ENCODE measurements at places on chromosomes 4 and X.

DNA sequence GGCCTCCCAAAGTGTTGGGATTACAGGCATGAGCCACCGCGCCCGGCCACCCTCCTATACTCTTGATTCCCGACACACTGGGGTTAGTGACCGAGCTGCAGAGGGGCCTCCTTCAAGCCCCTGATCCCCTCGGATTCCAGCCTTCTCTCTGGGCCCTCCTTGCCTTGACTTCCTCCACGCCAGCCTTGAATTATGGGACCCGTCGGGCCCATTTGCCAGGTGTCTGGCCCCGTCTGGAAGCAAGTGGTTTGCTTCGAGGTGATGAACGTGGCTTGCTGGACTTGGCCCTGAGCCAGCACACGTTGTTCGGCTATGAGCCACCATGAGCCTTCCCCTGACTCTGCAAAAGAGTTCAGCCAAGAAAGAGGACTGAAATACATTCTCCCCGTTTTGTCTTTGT is 37.4 kb upstream of the GRPEL1 start:
- no peak for DNase-seq

DNA sequence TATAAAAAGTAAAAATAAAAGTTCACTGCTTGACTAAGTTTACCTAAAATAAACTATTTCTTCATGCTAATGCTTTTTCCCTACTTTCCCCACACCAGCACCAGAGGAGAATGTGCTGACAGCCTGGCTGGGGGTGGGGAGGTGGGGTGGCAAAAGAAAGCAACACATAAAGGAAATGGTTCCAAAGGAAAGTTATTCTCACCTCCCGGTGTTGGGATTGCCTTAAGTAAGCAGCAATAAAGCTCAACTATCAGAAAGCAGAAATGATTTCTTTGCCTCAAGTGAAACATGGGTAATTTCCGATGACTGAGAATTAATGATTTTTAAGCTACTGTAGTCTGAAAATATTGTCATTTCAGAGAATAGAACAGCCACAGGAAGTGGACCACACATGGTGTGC is 84.5 kb upstream of the DKK2 start:
- DNase-seq: no peak

DNA sequence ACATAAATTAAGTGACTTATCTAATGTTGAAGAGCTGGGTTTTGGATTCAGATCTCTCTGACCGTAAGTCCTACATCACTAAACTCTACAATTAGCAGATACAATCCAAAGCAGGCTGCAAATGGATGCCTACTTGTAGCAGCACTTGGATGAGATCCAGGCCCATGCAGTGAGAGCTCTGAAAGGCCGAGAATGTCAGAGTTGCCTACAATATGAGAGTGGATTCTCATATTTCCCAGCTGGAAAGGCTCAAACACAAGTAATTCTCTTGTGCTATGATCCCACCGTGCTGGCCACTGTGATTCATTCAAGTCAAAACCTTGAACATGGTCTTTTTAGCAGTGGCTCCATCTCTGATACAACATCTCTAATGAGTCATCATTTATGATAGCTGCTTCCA is 125.4 kb upstream of the CHRDL1 start:
- no peak for DNase-seq

DNA sequence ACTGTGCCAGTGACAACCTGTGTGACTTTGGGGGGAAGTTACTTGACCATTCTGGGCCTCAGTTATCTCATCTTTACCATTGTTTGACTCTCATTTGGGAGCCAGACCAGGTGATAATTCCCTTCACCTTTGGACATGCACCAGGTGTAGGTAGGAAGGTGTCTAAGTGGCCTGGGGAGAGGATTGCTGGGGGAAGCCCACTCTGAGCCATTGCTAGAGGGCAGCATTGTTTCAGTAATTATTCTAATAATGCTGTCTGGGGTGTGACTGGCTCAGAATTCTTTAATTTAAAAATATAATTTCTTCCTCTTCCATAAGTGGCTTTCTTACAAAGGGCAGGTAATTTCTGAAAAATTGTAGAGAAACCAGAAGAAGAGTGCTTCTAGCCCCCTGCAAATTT is 104.3 kb downstream of the RTL9 start:
- no peak for DNase-seq
